ENCODE measurements at places on chromosomes 16 and 17. TPM values are rescaled to one million over a fixed set of nuclear protein-coding genes. Genes with fewer than 3 reads are reported as not detected.

- no peak for DNase-seq
Observed at GRCh38 chr16:1763521-1764511, 7.5 kb downstream of the NME3 start.

DNA sequence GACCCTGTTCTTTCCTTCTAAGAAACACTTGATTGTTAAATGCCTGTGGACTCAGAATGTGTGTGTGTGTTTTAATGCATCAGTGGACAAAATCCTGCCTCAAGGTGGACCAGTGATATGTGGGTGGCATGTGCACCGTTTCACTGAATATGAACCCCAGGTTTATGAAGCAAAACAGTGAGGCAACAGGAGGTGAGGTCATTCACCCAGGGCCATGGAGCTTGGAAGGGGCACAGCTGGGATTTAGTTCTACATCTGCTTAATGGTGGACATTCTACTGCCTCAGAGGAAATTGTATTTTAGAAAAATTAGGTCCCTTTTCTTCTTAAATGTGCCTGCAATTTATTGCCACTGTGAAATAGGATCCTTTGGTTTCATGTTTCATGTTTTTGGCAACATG is 549.5 kb upstream of the EEF2KMT start:
- DNase-seq, result peak; percentile 15

DNA sequence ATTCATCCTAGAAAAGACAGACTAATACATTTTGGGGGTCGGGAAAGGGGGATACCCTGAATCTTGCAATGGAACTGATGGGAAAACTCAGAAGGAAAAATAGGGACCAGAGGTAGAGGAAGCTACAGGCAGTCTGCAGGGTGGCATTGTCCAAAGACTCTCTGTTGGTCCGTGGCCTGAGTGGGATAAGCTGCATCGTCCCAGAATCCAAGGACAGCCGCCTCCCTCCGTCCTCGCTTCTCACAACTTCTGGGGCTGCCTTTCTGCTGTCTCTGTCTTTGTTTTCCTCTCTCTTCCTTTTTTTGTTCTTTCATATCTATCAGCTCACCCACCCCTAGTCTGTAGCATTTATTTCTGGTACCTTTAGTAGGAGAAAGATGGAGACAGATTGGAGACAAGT is 1052.6 kb upstream of the RBFOX1 start:
- DNase-seq, result no peak

- peak; percentile 61 for DNase-seq
Observed at GRCh38 chr16:68737046-68737729, at the start of gene CDH1. Gene CDH1, plus strand, starts transcription at chr16:68737292. Its CDS starts 124 bp downstream, at chr16:68737416.

GRCh38 chr17:47862621-47863440 is 11.9 kb upstream of the SP6 start:
- no peak for DNase-seq

DNA sequence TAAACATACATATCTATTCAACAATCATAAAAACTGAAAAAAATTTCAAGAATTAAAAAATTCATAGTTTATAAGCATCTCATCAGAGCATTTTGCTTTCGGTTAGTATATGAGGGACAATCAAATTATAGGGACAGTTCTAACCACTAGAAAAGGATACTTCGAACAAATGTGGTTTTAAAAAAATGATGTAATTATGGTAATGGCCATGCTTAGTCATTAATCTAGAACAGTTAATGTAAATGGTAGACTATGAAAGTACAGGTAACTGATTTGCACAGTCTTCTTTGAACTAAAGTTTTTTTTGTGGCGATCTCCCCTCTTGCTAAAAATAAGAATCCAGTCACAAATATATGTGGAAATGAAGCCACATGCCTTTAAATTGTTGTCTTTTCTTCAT is 63.5 kb upstream of the PHOSPHO1 start:
- no peak for DNase-seq

DNA sequence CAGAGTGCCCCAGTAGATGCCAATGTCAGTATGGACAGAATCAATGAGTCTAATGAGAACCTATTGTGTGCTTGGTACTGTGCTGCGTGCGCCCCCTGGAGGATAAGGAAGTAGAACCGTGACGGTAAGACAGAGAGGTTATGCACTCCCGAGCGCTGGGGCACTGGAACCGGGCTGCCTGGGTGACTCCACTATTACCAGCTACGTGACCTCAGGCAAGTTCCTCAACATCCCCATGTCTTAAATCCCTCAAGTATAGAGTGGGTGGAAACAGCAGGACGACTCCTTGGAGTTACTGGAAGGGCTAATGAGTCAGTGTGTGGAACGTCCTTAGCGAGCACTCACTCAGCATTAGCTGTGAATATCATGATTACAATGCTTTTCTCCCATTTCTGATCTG is 16.2 kb downstream of the CHST4 start:
- DNase-seq, result no peak

- DNase-seq, result no peak
Observed at GRCh38 chr17:8954339-8954738, 11.2 kb downstream of the PIK3R5 start.

- no peak for DNase-seq
Observed at GRCh38 chr16:15948532-15949209, 745 bp upstream of the ABCC1 start.

DNA sequence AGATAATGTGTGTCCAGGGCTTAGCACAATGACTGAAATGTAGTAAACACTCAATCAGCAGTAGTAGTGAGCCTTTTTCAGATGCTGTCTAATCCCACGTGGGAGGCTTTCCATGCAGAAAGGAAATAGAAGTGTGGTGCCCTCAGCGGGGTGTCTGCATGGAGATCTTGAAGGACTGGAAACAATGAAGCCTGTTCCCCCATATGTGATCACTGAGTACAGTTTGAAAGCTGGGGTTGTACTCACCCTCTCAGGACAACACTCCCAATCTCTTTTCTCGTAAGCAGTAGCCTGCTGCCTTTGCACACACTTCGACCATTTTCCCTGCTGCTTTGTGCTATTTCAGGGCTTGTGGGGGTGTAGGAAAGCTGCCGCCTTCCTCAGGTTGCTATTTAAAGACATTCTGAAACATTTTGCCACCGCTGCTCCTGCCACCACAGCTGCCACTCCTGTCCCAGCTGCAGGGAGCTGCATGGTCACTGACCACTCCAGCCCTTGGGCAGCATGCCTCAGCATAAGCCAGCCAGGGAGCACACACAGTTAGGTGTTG is 40.6 kb upstream of the HAS3 start:
- DNase-seq, result no peak

- no peak for DNase-seq
Observed at GRCh38 chr17:14301279-14302090, 604 bp downstream of the HS3ST3B1 start.

DNA sequence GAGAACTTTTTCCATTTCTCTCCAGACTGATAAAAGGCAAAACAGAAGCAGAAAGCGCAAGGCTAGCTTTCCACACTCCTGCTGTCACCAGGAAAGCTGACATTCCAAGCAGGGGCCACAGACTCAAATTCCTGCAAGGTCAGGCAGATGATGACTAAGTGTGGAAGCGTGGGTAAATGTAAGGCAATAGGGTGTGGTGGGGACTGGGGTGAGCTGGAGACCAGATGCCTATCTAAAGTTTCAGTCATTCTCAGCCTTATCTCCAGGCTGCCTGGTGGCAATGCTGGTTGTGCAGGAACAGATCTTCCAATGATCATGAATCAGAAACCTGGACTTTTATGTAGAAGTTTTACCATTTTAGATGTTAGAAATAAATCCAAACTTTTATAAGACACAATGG is 224.1 kb downstream of the GSG1L start:
- no peak for DNase-seq

SUMO2 gene
- polyA plus RNA-seq, result 705 TPM

CCDC144A gene
- 12.0 TPM for polyA plus RNA-seq

HEATR9 gene
- polyA plus RNA-seq, result 0.20 TPM

RHBDL3 gene
- 1.5 TPM for polyA plus RNA-seq

NOXO1 gene
- 0.78 TPM for polyA plus RNA-seq

KRT33B gene
- not detected for polyA plus RNA-seq

KRTAP4-6 gene
- not detected for polyA plus RNA-seq

Measured in left kidney (tissue), 8 donors.